ENCODE measurements at places on chromosomes 4 and X.

GRCh38 chr4:82415922-82416365, 14.3 kb downstream of the HNRNPDL start:
- no peak for DNase-seq

- no peak for DNase-seq
Observed at GRCh38 chrX:40564447-40564846, 16.3 kb upstream of the ATP6AP2 start.

- DNase-seq: no peak
Observed at GRCh38 chr4:187937557-187937956, 58.0 kb upstream of the ZFP42 start.

GRCh38 chr4:152398060-152398459, 137.8 kb downstream of the FBXW7 start:
- no peak for DNase-seq

GRCh38 chr4:58061967-58062366, 951.8 kb upstream of the IGFBP7 start:
- DNase-seq: no peak

- no peak for DNase-seq
Observed at GRCh38 chr4:88791274-88791673, 93.6 kb upstream of the NAP1L5 start.

- DNase-seq: no peak
Observed at GRCh38 chr4:169275180-169275579, 4.4 kb upstream of the SH3RF1 start.

- no peak for DNase-seq
Observed at GRCh38 chr4:139145552-139145932, 31.5 kb downstream of the ELF2 start.

DNA sequence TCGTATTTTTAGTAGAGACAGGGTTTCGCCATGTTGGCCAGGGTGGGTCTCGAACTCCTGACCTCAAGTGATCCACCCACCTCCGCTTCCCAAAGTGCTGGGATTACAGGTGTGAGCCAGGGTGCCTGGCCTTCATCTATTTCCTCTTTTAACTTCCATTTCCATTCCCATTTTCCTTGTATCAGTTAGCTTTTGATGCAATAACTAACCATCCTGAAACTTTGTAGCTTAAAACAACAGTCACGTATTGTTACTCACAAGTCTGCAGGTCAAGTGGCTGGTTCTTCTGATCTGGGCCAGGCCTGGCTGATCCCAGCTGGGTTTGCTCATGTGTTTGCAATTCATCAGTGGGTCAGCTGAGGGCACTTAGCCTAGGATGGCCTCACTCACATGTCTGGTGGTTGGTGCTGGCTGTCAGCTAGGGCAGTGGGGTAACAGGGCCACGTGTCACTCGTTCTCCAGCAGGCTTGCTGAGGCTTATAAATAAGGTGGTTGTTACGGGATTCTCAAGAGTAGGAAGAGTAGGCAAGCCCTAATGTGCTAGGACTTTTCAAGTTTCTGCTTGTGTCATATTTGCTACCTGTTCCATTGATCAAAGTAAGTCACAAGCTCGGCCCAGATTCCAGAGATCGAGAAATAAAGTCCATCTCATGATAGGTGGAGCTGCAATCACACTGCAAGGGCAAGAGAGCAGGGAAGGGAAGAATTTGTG, 88.2 kb downstream of the SOWAHB start:
- DNase-seq: peak; percentile 28

DNA sequence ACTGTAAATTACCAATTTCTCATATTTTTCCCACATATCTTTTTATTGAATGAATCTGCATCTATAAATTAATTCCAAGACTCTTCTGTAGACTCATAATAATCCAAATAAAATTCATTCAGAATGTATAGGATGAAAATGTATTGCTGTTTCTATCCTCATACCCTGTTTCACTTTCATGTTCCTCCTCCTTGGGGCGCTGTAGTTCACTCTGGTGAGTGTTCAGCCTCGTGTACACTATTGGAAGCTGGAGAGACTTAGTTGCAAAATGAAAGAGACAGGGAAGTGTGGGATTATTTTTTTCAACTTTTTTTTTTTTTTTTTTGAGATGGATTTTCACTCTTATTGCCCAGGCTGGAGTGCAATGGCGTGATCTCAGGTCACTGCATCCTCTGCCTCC, 296.1 kb downstream of the TLL1 start:
- peak; percentile 7 for DNase-seq

GRCh38 chr4:121697564-121697963, 784 bp upstream of the ANXA5 start:
- no peak for DNase-seq
